ENCODE measurements at places on chromosomes 3 and 15.

DNA sequence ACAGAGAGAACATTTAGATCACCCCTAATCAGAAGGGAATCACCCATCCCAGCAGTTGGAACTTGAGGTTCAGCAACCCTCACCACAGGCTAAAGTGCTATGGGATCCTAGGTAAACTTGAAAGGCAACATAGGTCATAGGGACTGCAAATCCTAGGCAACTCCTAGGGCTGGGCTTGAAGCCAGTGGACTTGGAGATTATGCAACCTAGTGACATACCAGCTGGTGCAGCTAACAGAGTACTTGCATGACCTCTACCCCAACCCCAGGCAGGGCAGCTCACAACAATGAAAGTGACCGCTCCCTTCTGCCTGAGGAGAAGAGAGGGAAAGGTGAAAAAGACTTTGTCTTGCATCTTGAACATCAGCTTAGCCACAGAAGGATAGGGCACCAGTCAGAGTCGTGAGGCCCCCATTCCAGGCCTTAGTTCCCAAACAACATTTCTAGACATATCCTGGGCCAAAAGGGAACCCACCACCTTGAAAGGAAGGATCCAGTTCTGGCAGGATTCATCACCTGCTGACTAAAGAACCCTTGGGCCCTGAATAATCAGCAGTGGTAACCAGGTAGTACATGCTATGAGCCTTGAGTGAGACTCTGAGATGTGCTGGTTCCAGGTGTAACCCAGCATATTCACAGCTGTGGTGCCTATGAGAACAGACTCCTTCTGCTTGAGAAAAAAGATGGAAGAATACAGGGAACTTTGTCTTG is 37.6 kb upstream of the FBN1 start:
- no peak for DNase-seq

GRCh38 chr15:82742134-82742533 is 32.5 kb upstream of the AP3B2 start:
- no peak for DNase-seq

DNA sequence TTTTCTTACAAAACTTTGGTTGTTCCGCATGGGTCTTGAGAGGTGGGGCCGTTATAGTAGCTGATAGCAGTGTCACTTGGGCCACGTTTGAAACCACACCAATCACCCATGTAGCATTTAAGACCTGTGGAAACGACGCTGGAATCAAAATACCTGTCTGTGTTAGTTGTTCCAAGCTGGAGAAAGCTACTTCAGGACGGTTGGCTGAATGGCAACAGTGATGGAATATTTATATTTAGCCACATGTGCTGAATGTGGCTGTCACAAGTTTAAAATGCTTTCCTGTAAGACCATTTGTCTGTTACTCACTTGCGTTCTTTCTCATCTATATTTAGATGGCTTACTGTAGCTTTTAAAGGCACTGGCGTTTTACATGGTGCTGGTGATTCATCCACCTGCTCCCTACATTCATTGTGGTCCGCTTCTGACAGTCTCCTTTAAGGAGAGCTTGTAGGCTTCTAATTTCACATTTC is 1.4 kb downstream of the DNAJA4 start:
- no peak for DNase-seq

GRCh38 chr3:178964551-178964950 is 107.1 kb downstream of the ZMAT3 start:
- no peak for DNase-seq

All from activated CD8-positive, alpha-beta memory T cell treated with anti-CD3 and anti-CD28 coated beads, Interleukin-2, amount 10 ng/mL, durations not matched to agents 7 days and 5 days (primary cell).